GM19239 (cell line): ENCODE measurements at places on chromosomes 7 and 10.

GRCh38 chr10:21954690-21955089 lies 48.8 kb downstream of the DNAJC1 start:
- DNase-seq: no peak

DNA sequence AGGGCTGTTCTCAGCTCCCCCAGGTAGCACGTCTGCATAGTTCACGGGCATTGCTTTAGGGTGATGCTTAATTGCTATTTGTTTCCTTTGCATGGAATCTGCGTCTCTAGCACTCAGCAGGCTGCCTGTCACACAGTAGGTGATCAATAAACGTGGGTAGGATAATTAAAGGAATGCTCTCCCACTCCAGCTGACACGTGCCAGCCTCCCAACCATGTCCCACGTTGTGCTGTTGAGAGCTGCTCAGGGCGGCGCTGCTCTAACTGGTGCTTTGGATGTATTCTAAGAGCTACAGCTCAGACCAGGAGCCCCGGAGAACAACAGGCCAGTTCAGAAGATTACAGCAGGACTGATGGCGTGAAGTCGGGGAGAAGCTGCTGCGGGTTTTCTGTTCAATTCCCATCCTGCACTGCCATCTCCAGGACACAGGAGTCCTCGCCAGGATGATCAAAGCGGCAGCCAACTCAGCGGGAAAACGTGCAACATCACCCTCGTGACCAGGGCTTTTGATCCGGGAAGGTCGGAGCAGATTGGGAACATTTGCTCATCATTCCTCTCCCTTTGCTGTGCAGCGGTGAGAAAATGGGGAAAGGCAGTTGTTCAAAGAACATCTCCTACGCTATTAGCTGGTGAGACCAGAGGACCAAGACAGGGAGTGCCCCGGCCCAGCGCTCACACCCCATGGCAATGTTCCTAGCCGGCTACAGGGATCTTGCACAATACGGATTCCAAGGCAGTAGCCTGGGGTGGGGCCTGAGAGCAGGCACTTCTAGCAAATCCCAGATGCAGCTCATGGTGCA lies 50.5 kb upstream of the FOXK1 start:
- no peak for DNase-seq

- DNase-seq: no peak
These were observed 8.0 kb downstream of the KLF6 start for GRCh38 chr10:3776796-3777571.

- DNase-seq: no peak
These were observed 1.4 kb downstream of the CPA4 start for GRCh38 chr7:130294314-130294713.

DNA sequence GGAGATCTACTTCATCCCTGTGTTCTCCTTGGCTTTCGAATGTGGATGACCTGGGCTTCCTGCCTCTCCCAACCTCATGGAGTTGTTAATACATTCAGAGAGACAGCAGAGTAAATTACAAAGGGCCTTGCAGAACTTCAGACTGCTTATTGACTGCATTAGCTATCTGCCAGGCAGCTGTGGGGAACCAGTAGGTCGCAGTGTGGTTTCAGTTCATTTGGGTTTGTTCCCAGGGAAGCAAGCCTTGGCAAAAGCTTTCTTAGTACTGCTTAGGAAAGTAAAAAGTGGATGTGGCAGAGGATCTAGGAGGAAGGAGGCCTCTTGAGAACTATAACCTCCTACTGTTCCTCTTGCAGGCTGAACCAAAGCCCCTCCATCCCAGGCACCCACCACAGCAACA lies 9.2 kb downstream of the NPFFR1 start:
- DNase-seq: no peak

DNA sequence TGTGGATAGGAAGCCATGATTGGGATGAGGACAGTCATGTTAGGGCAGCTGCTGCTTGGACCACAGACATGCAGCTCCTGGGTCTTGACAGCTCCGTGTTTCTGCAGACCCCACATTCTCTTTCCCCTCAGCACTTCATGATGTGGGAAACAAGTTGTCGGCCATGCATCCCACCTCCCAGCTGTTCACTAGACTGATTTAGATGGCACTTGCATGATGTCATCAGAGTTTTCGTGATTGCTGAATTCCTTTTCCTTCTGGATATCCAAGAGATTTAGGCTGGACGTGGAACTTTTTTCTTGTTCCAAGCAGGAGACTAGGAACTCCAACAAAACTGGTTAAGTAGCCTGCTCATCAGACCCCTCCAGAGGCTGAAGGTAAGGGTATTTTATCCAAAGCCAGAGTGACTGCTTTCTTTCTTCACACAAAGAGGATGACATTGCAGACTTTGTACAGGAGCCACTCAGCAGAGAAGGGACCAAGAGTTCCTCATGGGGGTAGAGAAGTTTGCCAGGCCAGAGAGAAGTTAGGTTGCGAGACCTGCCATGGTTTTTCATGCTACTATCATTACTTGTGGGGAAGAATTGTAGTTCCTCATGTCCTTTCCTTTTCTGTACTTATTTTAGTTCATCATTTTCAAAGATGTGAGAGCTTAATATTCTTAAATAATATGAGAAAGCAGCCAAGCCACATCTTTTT lies 117.7 kb upstream of the GJD4 start:
- no peak for DNase-seq

DNA sequence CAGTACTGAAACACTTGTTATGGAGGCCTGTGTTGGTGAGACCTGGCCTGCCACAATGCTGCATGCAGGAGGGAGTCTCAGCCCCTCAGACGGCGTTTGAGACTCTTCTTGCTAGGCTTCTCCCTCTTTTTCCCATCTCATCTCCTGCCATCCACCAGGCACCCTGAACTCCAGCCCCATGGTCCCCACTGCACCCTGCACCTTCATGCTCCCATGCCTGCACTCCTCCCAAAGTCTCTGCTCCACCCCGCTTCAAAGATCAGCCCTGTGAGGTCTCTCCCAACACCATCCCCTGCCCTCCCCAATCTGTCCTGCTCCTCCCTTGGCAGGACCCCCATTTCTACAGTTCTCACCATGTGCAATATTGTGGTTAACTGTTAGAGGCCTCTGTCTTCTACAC lies 61.7 kb downstream of the VOPP1 start:
- no peak for DNase-seq

GRCh38 chr10:109941236-109941862 lies 18.0 kb upstream of the XPNPEP1 start:
- no peak for DNase-seq

GRCh38 chr10:113775686-113776294 lies 24.3 kb downstream of the PLEKHS1 start:
- no peak for DNase-seq

- DNase-seq: no peak
These were observed 163.1 kb downstream of the UBE2H start for GRCh38 chr7:129789652-129790051.

DNA sequence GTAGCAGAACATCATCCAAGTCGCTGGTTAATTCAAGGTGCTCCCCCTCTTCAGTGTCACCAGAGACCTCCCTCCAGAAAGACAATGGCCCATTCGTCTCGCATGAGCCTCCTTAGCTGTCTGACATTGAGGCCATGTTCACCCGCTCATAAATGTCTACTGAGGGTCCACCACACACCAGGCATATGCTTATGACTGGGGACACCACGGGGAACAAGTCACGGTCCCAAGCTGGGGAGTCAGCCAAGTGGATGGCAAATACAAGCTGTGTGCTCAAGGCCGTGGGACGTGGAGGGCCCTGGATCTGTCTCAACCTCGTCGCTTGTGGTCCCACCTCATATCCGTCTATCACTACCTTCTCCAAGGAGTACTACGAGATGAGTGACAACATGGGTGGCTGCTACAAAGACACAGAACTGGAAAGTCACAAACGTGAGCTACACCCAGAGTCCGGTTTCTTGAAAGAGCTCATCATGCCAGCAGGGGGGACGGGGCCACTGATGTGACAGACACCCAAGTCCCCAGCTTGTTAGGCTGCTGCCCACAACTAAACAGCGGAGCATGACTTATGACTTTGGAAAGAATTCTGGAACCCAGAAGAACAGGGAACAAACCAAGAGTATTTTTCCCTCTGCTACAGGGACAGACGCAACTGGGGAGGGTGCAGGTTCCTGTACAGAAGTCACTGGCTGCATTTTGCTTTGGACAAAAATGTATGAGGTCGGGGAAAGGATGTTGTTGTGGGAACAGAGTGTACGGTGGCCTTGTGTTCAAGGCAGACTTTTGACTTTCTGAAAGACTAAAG lies 189.6 kb downstream of the COBL start:
- DNase-seq: no peak

DNA sequence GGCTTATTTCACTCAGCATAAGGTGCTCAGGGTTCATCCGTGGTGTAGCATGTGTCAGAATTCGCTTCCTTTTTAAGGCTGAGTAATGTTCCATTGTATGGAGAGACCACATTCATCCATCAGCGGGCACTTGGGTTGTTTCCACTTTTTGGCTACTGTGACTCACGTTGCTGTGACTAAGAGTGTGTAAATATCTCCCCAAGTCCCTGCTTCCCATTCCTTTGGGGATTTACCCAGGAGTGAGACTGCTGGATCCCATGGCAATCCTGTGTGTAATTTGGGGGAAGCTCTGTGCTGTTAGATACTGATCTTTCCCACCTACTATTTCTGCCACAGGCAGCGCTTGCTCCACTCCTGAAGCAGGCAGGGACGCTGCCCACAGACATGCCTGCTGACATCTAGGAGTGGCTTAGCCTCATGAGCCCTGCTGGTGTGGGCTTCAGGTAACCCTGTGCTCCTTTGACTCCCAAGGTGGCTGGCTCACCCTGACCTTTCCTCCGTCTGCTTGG lies 346.0 kb downstream of the FRMD4A start:
- DNase-seq: no peak

GRCh38 chr10:128092454-128092853 lies 33.8 kb downstream of the MKI67 start:
- DNase-seq: no peak

- DNase-seq: no peak
These were observed 25.9 kb upstream of the GOLGA7B start for GRCh38 chr10:97823734-97824133.

DNA sequence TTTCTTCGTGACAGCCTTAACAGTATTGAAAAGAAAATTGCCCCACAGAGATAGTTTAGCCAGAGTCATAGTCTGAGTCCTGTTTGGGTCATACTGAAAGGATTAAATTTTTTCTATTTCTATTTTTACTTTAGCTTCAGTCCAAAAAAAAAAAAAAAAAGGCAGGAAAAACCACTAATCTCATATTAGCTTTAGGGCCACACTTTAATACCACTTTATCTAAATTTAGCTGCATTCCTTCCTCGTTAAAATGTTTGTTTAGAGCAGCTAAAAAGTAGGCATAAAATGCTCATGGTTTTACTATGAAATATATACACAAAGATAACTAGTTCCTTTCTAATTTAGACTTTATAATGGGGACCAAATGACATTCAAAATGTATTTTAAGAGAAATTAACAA lies 216.5 kb upstream of the TMEM196 start:
- no peak for DNase-seq

- no peak for DNase-seq
These were observed 254.3 kb downstream of the IPMK start for GRCh38 chr10:58013406-58013805.

GRCh38 chr7:87934699-87935383 lies 790 bp downstream of the ADAM22 start:
- no peak for DNase-seq

- DNase-seq: no peak
These were observed 819 bp downstream of the TMED4 start for GRCh38 chr7:44580945-44581878.

GRCh38 chr7:19375976-19376375 lies 230.8 kb upstream of the FERD3L start:
- DNase-seq: no peak

- no peak for DNase-seq
These were observed 179.9 kb upstream of the NPVF start for GRCh38 chr7:25408012-25408687.

DNA sequence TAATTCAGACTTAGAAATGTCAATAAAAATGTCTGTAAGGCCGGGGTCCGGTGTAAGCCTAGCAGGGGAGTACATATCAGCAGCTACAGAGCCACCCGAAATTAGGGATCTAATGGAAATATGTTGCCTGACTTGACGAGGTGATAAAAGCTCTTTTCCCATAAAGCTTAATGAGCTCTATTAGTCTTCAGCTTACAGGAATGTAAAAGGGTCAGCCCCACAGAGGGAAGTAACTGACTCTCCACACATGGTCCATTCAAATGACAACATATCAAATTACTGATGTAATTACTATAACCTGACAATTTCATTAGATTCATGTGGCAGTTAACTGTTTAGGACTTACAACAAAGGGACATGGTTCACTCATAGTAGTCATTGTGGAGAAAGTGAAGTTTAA lies 62.3 kb downstream of the ATE1 start:
- no peak for DNase-seq

DNA sequence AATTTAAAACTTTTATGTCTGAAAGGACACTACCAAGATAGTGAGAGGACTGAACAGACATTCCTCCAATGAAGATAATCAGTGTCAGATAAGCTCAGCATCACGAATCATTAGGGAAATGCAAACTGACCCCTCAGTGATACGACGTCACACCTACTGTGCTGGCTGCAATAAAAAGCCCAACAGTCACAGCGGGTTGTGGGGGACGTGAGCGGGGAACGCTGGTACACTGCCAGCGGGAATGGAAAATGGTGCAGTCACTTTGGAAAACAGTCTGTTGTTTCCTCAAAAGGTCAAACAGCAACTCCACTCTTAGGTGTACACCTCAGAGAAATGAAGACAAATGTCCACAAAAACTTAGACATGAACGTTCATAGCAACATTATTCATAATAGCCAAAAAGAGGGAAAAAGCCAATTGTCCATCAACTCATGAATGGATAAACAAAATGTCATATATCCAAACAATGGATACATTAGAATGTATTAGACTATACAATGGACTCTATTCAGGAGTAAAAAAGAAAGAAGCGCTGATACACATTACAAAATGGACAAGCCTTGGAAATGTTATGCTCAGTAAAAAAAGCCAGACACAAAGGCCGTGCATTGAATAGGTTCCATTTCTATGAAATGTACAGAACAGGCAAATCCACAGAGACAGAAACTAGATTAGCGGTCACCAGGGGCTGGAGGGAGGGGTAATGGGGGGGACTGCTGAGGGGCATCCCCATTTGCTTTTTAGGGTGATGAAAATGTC lies 2.4 kb upstream of the ECHS1 start:
- DNase-seq: no peak

DNA sequence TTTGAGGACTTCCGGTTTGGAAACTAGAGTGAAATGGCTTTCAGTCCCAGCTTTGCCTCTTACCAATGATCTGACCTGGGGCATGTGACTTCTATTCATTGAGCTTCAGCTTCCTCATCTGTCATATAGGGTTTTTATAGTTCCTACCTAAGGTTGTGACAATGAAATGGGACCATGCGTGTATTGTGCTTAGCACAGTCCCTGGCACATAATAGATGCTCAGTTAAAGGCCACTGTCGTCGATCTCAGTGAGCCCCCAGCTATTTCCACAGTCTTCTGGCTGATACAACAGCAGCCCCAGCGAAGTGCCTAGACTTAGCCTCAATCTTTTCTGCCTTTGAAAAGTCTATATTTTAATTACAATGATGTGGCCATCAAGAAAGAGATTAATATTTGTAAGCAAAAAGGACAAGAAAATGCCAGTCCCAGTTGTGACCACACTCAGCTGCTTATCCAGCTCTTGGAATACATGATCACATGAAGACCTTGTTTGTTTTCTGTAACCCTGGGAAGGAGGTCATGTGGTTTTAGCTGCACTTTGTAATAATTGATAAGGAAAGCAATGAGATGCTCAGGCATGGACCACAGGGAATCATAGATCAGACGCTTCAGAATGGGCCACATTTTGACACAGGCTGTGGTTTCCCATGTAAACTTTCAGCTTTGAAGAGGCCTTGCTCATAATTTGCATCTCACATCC lies 44.6 kb downstream of the VWA2 start:
- DNase-seq: no peak

GRCh38 chr7:105655500-105656380 lies 74.4 kb upstream of the EFCAB10 start:
- no peak for DNase-seq
